CD4-positive, alpha-beta T cell treated with Interleukin-21 for 1 hour (primary cell): ENCODE measurements at places on chromosomes 3 and 15.
A peak's percentile ranks its signal among the peaks of the same experiment; 100 is the strongest.

GRCh38 chr15:63358241-63359029 lies 23.2 kb downstream of the CA12 start:
- DNase-seq: no peak

DNA sequence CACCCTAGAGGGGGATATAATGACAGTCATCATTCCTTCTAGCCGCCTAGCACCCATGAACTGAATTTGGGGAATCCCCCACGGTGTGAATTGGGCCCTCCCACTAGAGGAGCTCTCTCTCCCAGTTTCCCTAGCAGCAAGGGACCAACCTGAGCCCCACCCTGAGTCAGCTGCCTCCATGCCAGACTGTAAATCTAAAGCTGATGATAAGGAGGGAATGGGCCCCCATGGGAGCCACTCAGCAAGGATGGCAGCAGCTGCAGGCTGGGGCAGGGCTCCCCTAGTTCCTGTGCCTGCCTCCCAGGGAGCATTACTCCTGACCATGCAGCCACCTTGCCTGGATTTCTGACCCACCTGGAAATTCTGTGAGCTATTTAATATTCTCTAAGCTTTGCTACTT lies 57.0 kb upstream of the PXYLP1 start:
- no peak for DNase-seq

GRCh38 chr3:94615275-94616065 lies 552.6 kb downstream of the NSUN3 start:
- DNase-seq: no peak

GRCh38 chr3:51539291-51539941 lies 897 bp downstream of the RAD54L2 start:
- peak; percentile 19 for DNase-seq

GRCh38 chr15:49918121-49918520 lies 200.9 kb downstream of the ATP8B4 start:
- no peak for DNase-seq

- no peak for DNase-seq
Observed at GRCh38 chr15:34754674-34755418, at the start of gene GJD2. Gene GJD2, minus strand, starts transcription at chr15:34754998. Its CDS starts 510 bp downstream, at chr15:34754488.

DNA sequence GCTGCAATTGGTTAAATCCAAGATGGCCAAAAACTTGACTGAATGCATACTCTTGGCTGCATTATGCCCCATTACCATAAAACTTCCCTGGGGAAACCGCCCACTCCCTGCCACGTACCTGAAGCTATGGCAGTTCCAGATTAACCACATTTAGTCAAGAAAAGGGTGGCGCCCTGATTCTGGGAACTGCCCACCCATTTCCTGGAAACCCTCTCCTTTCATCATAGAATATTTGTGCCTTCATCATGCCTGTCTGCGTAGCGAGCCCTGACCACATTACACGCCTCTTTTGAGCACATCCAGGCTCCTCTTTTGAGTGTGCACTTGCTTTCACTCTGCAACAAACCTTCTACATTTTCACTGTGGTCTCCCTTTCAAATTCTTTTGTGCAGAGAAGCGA lies 5.2 kb downstream of the LINS1 start:
- peak; percentile 97 for DNase-seq

DNA sequence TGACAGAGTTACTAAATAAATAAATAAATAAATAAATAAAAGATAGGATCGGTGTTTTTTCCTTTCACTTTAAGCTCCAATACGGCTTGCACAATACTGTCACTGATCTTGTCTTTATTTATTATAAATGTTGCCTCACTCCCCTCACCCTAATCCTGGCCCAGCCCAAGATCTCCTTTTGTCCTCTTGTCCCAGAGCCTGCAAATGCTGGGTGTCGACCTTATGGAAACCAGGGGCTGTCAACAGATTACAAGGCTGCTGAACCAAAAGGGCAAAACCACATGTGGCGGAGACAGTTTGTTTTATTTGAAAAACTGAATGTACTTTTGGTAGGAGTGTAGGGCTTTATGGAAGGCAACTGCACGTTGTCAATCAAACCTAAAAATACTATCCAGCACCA lies 75.9 kb downstream of the RFTN1 start:
- no peak for DNase-seq

DNA sequence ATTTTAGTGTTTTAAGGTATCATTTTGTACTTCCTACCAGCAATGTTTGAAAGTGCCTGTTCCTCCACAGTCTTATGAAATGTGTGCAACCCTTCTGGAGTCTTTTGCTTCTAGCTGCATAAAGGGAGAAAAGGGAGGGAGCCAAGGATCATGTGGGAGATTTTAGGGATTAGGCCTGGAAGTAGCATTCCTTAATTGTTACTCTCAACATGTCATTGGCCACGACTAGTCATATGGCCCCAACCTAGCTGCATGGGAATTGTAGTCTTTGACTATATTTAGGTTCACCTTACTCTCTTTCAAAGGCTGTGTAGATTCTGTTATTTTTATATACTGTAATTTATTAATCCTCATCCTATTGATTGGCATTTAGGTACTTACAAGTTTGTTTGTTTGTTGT lies 14.9 kb downstream of the CRTAP start:
- no peak for DNase-seq

- peak; percentile 39 for DNase-seq
Observed at GRCh38 chr15:99100245-99101173, 4.4 kb upstream of the SYNM start.

DNA sequence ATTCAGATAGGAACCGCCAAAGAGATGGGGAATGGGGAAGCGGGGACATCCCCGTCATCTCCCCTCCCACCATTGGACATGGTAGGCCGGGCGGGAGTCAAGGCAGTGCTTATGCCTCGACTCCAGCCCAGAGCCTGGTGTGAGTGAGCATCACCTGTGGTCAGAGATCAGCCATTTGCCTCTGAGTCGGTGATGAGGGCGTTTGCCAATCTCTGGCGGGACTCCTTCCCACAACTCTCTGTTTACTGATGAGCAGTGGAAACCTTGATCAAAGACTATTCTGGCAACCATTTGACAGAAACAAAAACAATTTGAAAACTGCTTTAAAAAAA lies 63.9 kb upstream of the HES1 start:
- no peak for DNase-seq

GRCh38 chr15:46222826-46223225 lies 588.0 kb downstream of the SQOR start:
- DNase-seq: no peak

DNA sequence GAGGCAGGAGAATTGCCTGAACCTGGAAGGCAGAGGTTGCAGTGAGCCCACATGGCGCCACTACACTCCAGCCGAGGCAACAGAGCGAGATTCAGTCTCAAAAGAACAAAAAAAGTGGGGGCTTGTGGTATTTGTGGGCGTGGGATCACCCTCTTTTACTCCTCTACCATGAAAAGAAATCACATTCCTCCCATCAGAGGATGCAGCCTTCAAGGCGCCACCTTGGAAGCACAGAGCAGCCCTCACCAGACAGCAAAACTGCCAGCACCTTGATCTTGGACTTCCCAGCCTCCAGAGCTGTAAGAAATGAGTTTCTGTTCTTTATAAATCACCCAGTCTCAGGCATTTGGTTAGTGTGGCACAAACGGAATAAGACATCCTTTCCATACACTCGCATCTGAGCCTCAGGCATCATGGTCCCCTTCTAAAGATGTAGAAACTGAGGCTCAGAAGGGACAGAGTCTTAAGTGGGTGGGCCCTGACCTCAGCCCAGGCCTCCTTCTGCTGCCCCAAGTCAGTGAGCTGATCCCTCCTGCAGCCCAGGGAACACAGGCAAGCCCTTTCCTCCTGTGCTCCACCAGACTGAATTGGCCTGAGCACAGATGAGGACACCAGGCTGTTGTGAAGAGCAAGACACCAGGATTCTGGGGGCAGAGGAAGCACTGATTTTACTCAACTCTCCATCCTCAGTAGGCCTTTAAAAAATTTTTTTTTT lies 201.7 kb upstream of the LINGO1 start:
- no peak for DNase-seq

- no peak for DNase-seq
Observed at GRCh38 chr15:51561271-51561670, 61.3 kb downstream of the DMXL2 start.

GRCh38 chr3:154794391-154794790 lies 285.7 kb upstream of the MME start:
- DNase-seq: no peak

GRCh38 chr3:67937498-67938118 lies 283.2 kb upstream of the SUCLG2 start:
- DNase-seq: no peak

GRCh38 chr15:78859971-78860719 lies 12.5 kb upstream of the MORF4L1 start:
- peak; percentile 75 for DNase-seq

GRCh38 chr3:69579306-69580041 lies 159.8 kb upstream of the MITF start:
- DNase-seq: no peak

DNA sequence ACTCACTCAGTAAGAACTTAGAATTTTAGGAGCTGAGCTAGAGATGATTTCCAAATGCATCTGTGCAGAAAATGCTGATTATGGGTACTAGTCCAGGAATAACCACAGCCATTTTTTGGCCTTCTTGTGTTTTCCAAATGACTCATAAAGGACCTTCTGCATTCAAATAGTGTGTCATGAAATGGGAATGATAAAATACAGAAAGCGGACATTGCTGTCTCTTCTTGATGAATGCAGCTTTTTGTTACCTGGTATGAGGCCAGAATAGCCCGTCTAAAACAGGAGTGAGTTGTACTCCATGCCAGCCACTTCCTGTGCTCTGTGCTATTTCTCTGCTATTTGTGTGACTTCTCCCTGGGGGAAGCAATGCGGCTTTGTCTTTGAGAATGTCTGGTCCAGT lies 20.5 kb upstream of the FRMD5 start:
- no peak for DNase-seq

DNA sequence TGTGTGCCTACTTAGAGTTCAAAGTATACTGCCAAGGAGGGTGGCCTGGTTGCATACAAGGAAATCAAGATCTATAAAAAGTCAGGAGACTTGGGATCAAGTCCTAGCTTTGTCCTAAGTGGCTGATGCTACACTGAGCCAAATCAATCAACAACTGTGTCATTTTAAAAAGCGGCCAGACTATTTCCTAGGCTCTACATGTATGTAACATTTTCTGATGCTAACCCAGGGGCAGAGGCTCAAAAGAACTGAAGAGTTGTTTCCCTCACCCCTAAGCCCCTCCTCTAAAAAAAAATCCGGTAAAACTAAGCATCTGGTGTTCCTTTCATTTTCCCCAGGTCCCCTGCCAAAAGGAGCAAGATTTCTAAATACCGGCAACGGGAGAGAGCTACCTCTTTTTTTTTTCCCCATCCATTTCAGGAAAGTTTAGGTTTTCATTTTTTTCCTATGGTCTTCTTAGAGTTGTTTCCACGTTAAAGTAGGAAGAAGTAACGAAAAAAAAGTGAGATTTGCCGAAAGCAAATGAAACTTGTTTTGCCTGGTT lies 18.8 kb upstream of the CHD2 start:
- peak; percentile 42 for DNase-seq

- DNase-seq: no peak
Observed at GRCh38 chr15:65346856-65347598, 30.8 kb downstream of the IGDCC3 start.

DNA sequence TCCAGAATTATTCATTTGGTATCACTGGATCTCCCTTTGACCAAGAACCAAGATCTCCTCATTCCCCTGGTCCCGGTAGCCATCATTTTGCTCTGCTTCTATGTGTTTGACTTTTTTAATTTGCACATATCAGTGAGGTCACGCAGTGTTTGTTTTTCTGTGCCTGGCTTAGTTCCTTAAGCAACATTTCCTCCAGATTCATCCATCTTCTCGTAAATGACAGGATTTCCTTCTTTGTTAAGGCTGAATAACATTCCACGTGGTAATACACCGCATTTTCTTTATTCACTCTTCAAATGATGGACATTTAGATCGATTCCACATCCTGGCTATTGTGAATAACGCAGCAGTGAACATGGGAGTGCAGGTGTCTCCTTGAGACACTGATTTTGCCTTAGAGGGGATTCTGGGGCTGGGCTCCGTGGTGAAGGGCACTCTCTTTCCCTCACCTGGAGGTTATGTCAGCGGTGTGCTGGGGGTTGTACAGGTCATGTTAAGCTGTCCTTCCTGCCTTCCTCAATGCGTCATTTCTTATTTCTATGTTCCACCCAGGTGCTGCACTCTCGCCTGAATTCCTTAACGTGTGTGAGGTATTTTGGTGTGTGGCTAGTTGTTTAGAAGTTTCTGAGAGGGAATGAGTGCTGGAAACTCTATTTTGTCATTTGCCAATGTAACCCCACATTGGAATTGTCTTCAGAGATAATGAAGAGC lies 212.2 kb downstream of the LPP start:
- no peak for DNase-seq

DNA sequence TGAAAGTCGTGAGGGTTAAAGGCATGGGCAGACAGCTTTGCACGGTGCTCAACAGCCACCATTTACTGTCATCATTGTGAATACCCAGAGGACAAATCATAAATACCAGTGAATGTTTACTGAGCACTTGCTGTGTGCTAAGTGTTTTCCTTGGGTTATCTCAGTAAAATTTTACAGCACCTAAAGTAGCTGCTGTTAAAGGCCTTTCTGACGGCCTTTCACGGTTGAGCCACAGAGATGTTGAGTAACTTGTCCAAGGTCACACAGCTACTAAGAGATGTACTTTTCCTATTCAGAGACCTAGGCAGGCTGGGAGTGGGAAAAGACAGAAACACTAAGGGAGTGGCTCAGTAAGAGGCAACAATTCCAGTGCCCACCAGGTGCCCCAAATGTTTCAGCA lies 393 bp upstream of the CPNE9 start:
- no peak for DNase-seq

- no peak for DNase-seq
Observed at GRCh38 chr3:169694117-169694516, 30.6 kb upstream of the MECOM start.

DNA sequence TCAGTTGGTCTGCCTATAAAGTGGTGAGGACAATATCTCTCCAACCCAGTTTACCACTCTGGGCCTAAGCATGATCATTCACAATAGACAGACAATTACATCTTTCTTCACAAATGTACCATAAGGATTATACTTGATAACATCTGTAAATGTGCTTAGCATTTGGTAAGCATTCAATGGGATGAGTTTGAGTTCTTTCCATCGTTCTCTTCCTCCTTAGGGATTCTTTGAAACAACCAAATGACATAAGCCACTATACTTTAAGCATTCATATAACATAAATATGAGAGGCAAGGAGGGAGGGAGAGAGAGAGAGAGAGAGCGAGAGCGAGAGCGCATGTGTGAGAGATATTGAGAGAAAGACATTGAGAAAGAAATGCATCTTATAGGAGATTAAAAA lies 303.3 kb upstream of the CBLB start:
- no peak for DNase-seq
